ENCODE measurements at places on chromosomes 2 and 18. TPM values are rescaled to one million over a fixed set of nuclear protein-coding genes. Genes with fewer than 3 reads are reported as not detected.

AGXT gene
- not detected for total RNA-seq

- peak; percentile 18 for DNase-seq
- peak overlapping the region; percentile 95 for H3K4me3 ChIP-seq
- peak overlapping the region; percentile 94 for H3K27ac ChIP-seq
- H3K36me3 ChIP-seq: peaks cover 61% of the 10 kb centered on the region
- peaks cover 12% of the 10 kb centered on the region for H3K27me3 ChIP-seq
Measured at GRCh38 chr2:12718711-12719399, 2.1 kb downstream of the TRIB2 start.

GRCh38 chr2:84856787-84857186 is 24.1 kb downstream of the TRABD2A start:
- H3K27ac ChIP-seq: peak overlapping the region; percentile 93
- H3K36me3 ChIP-seq: peaks cover 89% of the 10 kb centered on the region
- no peaks in the 10 kb centered on the region for H3K27me3 ChIP-seq
- peaks cover 92% of the 10 kb centered on the region for H3K4me1 ChIP-seq
- peak; percentile 59 for DNase-seq

DNA sequence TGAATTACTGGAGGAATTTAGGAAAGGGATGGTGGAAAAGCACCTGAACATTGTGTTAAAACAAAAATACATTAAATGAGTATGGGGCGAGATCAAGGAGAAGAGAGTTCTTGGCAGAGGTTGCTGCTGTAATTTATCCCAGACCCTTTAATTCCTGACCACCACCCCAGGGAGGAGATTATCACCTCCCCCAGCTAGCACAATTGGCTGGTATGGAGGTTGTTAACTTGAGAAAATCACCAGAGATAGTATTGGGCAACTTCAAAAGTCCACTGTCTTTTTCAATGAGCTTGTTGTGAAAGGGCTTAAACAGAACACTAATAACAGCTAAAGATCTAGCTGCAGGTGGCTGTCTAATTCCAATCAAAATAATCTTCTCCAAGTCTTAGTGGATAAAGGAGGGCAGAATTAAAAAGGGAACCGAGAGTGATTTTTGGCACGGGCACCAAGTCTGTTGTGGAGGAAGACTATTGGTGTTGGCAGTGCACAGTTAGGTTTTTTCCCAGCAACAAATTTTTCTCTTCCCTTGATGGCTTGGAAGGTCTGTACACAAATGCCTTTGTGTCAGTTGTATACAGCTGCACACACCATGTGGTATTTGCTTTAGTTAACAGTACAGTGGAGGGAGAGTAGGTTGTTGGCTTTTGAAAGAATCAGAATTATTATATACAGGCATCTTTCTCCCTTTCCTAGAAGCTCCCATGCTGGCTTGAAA is 289.5 kb downstream of the SLC4A3 start:
- no peak for DNase-seq
- no peaks in the 10 kb centered on the region for H3K4me1 ChIP-seq
- no peak overlapping the region for H3K27ac ChIP-seq
- H3K36me3 ChIP-seq: no peaks in the 10 kb centered on the region
- no peak overlapping the region for H3K4me3 ChIP-seq
- no peaks in the 10 kb centered on the region for H3K27me3 ChIP-seq

GRCh38 chr2:225797394-225797793 is 397.9 kb downstream of the NYAP2 start:
- H3K27me3 ChIP-seq: no peaks in the 10 kb centered on the region
- no peak overlapping the region for H3K4me3 ChIP-seq
- no peak for DNase-seq
- no peak overlapping the region for H3K27ac ChIP-seq

DNA sequence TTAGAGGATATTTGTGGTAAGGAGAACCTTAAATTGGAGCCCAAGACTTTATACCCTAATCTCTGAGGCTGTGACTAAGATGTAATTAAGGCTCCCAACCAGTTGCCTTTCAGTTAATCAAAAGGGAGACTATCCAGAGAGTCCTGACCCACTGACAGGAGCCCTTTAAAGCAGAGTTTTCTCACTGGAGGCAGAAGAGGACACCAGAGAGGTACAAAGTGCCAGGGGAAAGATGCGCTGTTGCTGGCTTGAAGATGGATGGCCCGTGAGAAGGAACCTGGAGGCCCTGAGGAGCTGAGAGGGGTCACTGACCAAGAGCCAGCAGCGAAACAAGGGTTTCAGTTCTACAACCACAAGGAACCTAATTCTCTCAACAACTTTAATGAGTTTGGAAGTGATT is 137.3 kb downstream of the TMEM131 start:
- no peak overlapping the region for H3K4me3 ChIP-seq
- no peak for DNase-seq
- H3K4me1 ChIP-seq: peaks cover 1% of the 10 kb centered on the region
- no peaks in the 10 kb centered on the region for H3K27me3 ChIP-seq
- no peak overlapping the region for H3K27ac ChIP-seq
- peaks cover 28% of the 10 kb centered on the region for H3K36me3 ChIP-seq

PDE11A gene
- not detected for total RNA-seq
